ENCODE measurements at places on chromosomes 7 and 10. TPM values are rescaled to one million over a fixed set of nuclear protein-coding genes. Genes with fewer than 3 reads are reported as not detected.

SH3PXD2A gene
- total RNA-seq = 9.4 TPM

FAM25G gene
- not detected for total RNA-seq

ADAP1 gene
- 28.6 TPM for total RNA-seq

RET gene
- total RNA-seq = 0.13 TPM

PDZD8 gene
- 11.2 TPM for total RNA-seq

DNA sequence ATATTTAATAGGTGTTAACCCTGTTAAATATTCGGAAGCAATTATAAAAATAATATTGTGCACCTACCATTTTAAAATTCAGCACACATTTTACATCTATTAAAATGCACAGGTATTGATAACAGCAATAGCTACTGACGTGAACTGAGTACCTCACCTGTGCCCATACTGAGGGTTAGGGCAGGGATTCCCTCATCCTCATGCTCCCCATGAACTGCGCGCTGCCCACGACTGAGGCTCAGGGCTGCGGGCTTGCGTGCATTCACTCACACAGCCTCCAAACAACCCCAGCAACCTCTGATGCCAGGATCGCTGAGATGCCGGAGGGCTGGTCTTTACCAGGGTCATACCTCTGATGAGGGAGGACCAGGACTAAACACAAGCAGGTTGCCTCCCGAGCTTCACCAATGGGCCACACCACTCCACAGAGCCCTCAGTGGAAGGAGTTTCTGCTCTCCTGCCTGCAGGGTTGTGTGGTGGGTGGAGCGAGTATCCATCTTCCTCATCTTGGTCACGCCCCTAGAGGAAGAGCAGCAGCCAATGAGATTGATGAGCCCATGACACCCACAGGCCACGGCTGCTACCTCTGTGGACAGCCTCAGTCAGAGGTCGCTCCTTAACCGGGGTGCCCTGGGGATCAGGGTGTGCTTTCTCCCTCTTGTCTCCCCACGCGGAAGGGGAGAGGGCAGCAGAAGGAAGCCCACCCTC, 478.3 kb downstream of the TNS3 start:
- no peak for DNase-seq
- H3K36me3 ChIP-seq = no peaks in the 10 kb centered on the region
- no peaks in the 10 kb centered on the region for H3K27me3 ChIP-seq
- H3K4me1 ChIP-seq = no peaks in the 10 kb centered on the region

GRCh38 chr7:139660317-139661042, 117.3 kb downstream of the HIPK2 start:
- peaks cover 15% of the 10 kb centered on the region for H3K4me1 ChIP-seq
- no peak overlapping the region for H3K27ac ChIP-seq
- no peaks in the 10 kb centered on the region for H3K36me3 ChIP-seq
- no peak overlapping the region for H3K4me3 ChIP-seq

GRCh38 chr7:107994421-107995030, 8.4 kb downstream of the LAMB1 start:
- H3K27ac ChIP-seq = no peak overlapping the region
- no peaks in the 10 kb centered on the region for H3K4me1 ChIP-seq
- no peak overlapping the region for H3K4me3 ChIP-seq
- H3K36me3 ChIP-seq = no peaks in the 10 kb centered on the region
- peaks cover 34% of the 10 kb centered on the region for H3K27me3 ChIP-seq

GRCh38 chr10:4278186-4278585, 493.2 kb upstream of the KLF6 start:
- no peaks in the 10 kb centered on the region for H3K4me1 ChIP-seq
- no peak overlapping the region for H3K4me3 ChIP-seq

- no peak overlapping the region for H3K4me3 ChIP-seq
- DNase-seq = no peak
- H3K27ac ChIP-seq = no peak overlapping the region
- H3K27me3 ChIP-seq = peaks cover 34% of the 10 kb centered on the region
Observed at GRCh38 chr10:125161707-125162119, 1.4 kb upstream of the CTBP2 start.

GRCh38 chr10:37654466-37654865, 202.9 kb downstream of the ZNF248 start:
- H3K27ac ChIP-seq = no peak overlapping the region
- DNase-seq = no peak
- H3K36me3 ChIP-seq = no peaks in the 10 kb centered on the region
- H3K4me1 ChIP-seq = no peaks in the 10 kb centered on the region

- H3K27ac ChIP-seq = no peak overlapping the region
- no peaks in the 10 kb centered on the region for H3K36me3 ChIP-seq
- H3K27me3 ChIP-seq = peaks cover 5% of the 10 kb centered on the region
- no peak overlapping the region for H3K4me3 ChIP-seq
Observed at GRCh38 chr10:24381235-24382010, 172.5 kb downstream of the KIAA1217 start.

DNA sequence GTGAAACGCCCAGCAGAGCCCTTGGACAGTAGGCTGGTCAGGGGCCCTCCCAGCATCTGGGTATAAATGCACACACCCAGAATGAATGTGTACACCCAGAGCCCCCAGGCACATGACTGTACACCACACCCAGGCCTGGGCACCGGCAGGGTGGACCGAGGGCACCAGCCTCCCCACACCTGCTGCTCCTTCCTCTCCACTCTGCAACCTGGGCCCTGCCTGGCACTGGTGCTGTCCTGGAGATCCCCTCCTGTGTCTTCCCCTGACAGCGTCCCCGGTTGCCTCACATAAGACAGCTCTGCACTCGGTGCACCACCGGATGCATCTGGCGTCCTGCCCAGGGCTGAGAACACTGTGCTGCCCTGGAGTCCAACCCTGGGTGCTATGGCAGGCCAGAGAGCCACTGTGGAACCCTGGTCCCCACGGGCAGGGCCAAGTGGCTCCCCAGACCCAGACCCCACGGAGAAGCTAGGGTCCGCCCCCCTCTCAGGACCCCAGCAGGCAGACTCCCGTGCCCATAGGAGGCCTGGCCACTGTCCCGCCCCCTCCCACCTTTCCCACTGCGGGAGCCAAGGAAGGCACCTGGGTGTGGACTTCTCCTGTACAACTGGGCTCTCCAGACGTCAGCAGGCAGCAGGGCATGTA, 6.6 kb downstream of the RASGEF1A start:
- no peaks in the 10 kb centered on the region for H3K36me3 ChIP-seq
- H3K27ac ChIP-seq = no peak overlapping the region
- DNase-seq = no peak
- peaks cover 19% of the 10 kb centered on the region for H3K4me1 ChIP-seq

DNA sequence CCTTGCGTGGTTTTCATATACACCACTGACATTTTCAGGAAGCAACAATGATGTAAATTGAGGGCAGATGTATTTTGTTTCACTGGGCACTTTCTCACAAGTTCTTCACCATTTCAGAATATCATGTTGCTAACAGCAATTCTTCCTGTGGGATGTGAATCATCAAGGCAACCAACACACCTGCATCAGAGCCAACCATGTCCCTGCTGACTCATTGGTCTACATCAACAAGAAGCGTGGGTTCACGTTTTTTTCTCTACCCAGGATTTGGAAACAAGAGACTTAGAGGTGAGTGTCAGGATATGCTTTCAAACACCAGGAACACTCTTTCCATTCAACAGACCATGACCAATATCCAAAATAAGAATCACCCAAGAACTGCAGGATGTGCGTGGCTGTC, 203.9 kb downstream of the TEX36 start:
- no peak for DNase-seq
- no peaks in the 10 kb centered on the region for H3K4me1 ChIP-seq
- H3K36me3 ChIP-seq = no peaks in the 10 kb centered on the region
- no peak overlapping the region for H3K4me3 ChIP-seq
- H3K27ac ChIP-seq = no peak overlapping the region

GRCh38 chr10:74329873-74330272, 178.9 kb downstream of the ADK start:
- H3K4me3 ChIP-seq = no peak overlapping the region
- no peaks in the 10 kb centered on the region for H3K4me1 ChIP-seq
- no peaks in the 10 kb centered on the region for H3K27me3 ChIP-seq
- DNase-seq = no peak

- no peaks in the 10 kb centered on the region for H3K36me3 ChIP-seq
- peaks cover 13% of the 10 kb centered on the region for H3K27me3 ChIP-seq
- H3K4me1 ChIP-seq = no peaks in the 10 kb centered on the region
- peak; percentile 50 for DNase-seq
- H3K27ac ChIP-seq = no peak overlapping the region
- H3K4me3 ChIP-seq = no peak overlapping the region
Observed at GRCh38 chr10:22308390-22308789, 7.8 kb upstream of the COMMD3 start.

- no peak for DNase-seq
- H3K4me3 ChIP-seq = no peak overlapping the region
- no peaks in the 10 kb centered on the region for H3K36me3 ChIP-seq
- peaks cover 5% of the 10 kb centered on the region for H3K27me3 ChIP-seq
Observed at GRCh38 chr7:37970211-37970610, 49.8 kb downstream of the EPDR1 start.

DNA sequence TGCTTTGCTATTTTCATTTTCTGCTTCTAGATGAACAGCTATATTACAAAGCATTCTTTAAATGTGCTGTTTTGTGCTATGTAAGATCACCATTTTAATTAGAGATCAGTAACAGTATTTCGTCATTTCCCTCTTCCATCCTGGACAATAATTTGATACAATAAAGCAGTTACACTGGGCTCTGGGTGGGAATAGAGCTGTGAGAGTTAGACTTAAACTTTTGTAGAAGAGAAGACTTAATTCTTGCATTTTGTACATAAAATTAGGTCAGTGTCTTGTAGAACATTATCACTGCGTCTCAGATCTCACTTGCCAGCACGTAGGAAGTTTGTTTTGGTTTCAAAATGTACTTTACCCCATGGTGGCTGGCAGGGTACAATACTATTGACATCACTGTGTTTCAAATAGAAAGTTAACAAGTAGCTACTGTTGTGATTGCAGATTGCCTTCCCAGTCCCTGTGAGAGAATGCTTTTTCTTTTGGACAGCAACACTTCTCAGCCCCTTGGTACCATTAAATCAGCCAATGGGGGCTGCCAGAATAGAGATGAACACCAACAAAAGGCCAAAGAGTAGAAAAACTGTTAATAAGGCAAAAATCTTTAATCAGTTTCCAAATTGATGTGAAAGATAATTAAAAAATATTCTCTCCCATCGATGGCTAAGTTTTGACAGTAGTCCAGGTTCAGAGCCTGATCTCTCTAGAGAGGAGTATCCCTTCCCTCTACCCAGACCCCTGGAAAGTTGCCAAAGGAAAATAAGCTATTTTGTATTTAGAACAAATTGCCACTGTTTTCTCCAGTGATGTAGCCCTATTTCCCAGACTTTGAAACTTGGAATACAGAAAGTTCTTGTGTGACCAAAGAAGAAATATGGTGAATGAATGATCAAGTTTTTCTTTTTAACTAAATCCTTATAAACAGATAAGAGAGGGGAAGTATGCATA, 35.1 kb downstream of the SMNDC1 start:
- peak; percentile 26 for DNase-seq
- H3K4me1 ChIP-seq = peaks cover 25% of the 10 kb centered on the region
- H3K27me3 ChIP-seq = peaks cover 9% of the 10 kb centered on the region
- H3K4me3 ChIP-seq = peak overlapping the region; percentile 2
- H3K27ac ChIP-seq = peak overlapping the region; percentile 7
- no peaks in the 10 kb centered on the region for H3K36me3 ChIP-seq

- no peaks in the 10 kb centered on the region for H3K36me3 ChIP-seq
- DNase-seq = no peak
- H3K4me1 ChIP-seq = no peaks in the 10 kb centered on the region
- H3K4me3 ChIP-seq = no peak overlapping the region
Observed at GRCh38 chr7:80632139-80632538, 6.3 kb upstream of the CD36 start.

DNA sequence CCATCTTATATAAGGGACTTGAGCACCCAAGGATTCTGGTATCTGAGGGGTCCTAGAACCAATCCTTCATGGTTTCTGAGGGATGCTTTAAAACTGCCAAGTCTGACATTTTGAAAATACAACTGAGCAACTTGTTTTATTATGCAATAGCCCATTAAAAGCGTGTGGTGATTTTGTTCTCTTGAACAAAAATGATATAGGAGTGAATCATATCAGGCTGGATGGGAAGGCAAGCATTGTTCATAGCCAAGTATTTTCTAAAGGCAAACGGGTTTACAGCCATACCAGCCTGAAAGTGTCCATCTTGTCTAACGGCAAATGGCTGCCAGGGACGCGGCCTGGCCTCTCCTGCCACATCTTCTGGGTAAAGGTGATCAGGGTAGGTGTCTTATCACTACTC, 23.4 kb downstream of the RPP38 start:
- H3K4me1 ChIP-seq = peaks cover 29% of the 10 kb centered on the region
- H3K27me3 ChIP-seq = no peaks in the 10 kb centered on the region

- peaks cover 5% of the 10 kb centered on the region for H3K27me3 ChIP-seq
- DNase-seq = no peak
- no peaks in the 10 kb centered on the region for H3K36me3 ChIP-seq
- H3K27ac ChIP-seq = no peak overlapping the region
- no peaks in the 10 kb centered on the region for H3K4me1 ChIP-seq
Observed at GRCh38 chr7:70165477-70166170, 567.3 kb downstream of the AUTS2 start.

DNA sequence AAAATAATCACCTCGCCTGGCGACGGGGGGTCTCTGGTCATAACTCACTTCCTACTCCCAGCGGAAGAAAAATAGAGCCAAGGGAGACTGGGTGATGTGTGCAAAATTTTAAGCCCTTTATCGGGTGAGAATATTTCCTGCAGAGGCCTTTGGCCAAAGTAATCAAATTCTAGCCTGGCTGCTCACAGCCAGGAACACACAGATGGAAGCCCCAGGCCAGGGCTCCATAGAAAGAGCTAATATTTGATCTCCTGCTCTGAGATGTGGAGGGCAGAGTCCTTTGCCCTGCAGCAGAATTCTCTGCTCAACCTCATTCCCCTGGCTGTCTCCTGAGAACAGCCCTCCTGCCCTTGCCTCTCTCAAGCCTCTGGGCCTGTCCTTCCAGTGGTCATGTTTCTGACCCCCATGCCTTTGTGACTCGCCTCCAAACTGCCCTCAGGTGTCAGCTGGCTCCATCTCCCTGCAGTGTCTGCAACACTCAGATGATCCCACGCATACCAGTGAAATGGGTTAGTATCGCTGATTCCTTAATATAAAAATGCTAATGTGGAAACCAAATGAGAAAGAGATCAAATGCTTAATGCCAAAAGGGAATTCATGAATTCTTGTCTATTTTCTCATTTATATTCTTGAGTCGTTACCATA, 34.5 kb downstream of the FRMD4A start:
- H3K36me3 ChIP-seq = no peaks in the 10 kb centered on the region
- H3K4me1 ChIP-seq = no peaks in the 10 kb centered on the region
- no peak overlapping the region for H3K4me3 ChIP-seq
- H3K27me3 ChIP-seq = peaks cover 9% of the 10 kb centered on the region

DNA sequence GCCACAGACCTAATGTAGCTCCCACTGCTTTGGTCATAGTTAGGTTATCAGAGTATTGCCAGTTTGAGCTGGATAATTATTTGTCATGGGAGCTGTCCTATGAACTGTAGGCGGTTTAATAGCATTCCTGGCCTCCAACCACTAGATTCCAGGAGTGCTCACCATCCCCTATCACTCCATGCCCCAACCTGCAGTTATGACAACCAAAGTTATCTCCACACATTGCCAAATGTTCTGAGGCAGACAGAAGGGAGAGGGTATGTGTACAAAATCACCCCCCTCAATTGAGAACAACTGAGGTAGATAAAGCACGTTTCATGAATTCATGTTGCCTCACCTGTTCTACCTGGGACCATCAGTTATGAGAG, 119.0 kb upstream of the CACUL1 start:
- no peaks in the 10 kb centered on the region for H3K4me1 ChIP-seq
- peaks cover 16% of the 10 kb centered on the region for H3K27me3 ChIP-seq
- no peaks in the 10 kb centered on the region for H3K36me3 ChIP-seq
- no peak overlapping the region for H3K4me3 ChIP-seq
- H3K27ac ChIP-seq = no peak overlapping the region

GRCh38 chr10:109984013-109984412, 23.8 kb upstream of the ADD3 start:
- DNase-seq = no peak
- H3K27me3 ChIP-seq = peaks cover 14% of the 10 kb centered on the region
- H3K36me3 ChIP-seq = peaks cover 2% of the 10 kb centered on the region
- no peaks in the 10 kb centered on the region for H3K4me1 ChIP-seq

All from activated CD8-positive, alpha-beta T cell treated with anti-CD3 and anti-CD28 coated beads, Interleukin-2, amount 10 ng/mL, durations not matched to agents 7 days and 5 days (primary cell).